ENCODE measurements at places on chromosomes 1 and 21.

DNA sequence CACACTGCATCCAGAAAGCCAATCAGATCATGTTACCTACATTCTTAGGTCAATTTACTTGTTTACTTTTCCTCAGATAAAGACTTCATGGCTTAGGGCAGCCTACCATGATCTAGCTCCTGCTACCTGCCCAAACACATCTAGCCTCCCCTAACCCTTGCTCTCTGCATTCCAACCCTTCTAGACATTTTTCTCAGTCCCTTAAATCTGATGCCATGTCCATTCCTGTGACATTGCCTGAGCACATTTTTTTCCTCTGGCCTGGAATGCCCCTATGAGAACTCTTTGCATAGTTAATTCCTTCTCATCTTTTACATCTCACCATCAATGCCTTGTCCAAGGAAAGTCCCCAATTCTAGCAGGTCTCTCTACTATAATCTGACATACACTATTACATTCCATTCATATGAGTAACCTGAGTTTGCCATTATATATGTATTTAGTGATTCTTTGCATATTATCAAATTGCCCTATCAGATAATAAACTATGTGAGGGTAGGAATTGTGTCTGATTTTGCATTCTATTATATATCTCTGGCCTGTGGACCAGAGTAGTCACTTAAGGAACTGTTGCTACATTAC is 166.9 kb downstream of the COL11A1 start:
- DNase-seq, result no peak

GRCh38 chr1:29324771-29325351 is 88.5 kb downstream of the PTPRU start:
- DNase-seq, result no peak

GRCh38 chr21:30942192-30942591 is 60.8 kb upstream of the KRTAP11-1 start:
- no peak for DNase-seq

DNA sequence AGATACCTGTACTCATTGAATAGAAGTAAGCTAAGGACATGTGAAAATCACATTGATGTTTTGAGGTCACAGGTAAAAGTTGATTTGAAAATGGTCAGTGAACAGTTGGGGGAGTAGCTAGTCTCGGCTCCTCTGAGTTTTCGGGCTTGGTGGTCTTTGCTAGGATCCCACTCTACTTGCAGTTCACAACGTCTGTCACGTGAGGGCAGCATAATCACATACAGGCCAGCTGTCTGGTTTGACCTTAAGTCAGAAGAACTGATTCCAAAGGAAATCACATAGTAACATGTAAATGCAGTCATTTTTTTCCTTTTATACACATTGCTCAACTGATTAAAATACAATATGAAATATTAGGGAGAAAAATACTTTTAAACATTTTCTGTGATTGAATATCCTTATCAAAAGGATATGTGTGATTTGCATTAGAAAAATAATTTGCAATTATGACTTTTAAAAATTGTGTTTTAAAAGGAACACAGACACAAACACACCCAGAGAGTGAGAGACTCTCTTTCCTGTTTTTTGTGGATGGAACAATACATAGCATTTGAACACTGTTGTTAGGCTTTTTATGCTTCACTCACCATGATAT is 21.8 kb upstream of the PDC start:
- DNase-seq, result peak; percentile 44

DNA sequence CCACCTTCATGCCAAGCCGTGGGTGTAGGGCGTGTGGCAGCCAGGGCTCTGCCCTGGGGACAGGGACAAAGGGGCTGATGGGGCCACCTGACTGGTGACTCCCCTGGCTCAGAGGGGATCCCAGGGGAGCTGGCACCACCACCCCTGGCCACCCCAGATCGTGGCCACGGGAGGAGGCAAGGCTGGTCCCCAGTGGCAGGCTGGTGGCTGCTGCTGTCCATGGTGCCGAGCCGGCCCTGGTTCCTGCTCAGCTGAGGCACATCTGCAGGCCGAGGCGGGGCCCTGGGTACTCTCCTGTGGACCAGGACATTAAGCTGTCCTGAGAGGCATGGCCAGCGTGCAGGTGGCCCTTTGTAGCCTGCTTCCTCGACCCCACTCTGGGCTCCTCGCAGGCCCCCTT is 6.5 kb downstream of the PLCH2 start:
- DNase-seq, result no peak

GRCh38 chr1:167881786-167882185 is 32.1 kb downstream of the ADCY10 start:
- no peak for DNase-seq

DNA sequence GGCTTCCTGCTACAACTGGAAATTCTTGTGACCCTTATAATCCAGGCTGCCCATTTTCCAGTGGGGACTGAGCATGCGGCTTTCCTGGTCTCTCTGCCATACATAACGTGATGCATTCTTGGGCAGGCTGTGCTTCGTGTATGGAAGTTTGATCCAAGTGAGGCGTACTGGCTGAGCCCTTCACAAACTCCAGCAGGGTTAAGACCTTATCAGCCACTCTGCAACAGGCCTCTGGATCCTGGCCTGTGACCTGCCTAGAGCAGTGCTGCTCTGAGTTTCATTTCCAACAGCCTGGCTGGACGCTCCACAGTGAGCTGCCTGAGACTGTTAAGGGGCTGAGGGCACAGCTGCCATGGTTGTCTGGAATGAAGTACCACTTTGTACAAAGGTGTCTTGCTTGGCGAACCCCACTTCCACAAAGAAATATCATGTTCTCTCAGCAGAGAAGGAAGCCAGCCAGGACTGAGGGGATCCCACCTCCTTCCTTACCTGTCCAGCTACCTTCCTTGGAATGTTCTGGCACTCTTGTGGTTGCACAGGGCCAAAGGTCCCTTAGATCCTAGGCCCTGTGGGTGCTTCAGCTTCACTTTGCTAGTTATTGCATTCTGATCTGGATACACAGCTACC is 28.5 kb upstream of the XPR1 start:
- no peak for DNase-seq

DNA sequence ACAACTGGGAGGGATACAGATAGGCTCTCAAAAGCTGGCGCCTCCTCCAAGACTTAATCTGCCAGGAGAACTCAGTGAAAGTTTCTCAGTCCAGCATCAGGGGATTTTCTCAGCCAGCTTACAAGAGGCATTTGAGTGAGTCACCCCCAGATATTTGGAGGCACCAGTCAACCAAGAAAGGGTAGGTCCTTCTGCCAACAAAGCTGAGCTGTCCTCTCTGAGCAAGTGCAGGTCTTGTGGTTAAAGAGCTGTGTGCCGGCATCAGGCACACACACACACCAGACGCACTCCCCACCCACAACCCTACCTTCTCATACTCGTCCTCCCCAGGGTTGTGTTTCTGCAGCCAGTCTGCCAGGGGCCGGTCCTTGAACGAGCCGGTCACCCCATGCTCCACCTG is 27.0 kb upstream of the PPP1R15B start:
- DNase-seq, result no peak

DNA sequence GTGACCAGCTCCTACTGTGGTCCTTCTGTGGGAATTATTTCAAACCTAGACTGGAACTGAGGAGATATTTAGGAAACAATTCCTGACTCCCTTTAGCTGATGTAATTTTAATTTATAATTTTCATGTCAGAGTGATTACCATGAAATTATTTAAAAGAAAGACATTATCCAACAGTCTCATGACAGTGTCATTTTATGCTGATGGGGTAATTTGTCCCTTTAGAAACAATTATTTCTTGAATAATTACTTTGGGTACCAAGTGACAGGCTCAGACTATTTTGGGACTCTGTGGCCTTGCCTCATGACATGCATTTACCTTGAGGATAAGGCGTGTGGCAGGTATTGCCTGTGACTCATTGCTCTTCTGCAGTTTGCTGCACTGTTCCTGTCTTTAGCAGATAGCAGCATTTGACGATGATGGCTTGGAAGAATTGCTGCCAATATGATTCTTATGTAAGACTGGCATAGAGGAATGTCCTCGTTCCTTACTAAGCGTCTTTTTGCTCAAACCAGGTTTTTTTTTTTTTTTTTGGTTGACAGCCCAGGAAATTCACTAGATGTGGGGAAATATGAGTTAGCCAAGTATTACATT is 206.0 kb upstream of the HMCN1 start:
- no peak for DNase-seq

- DNase-seq, result no peak
Observed at GRCh38 chr1:33363470-33363861, 42.6 kb upstream of the A3GALT2 start.

- DNase-seq, result no peak
Observed at GRCh38 chr1:28326984-28327383, 1.9 kb upstream of the MED18 start.

GRCh38 chr21:14541841-14542490 is 4.1 kb downstream of the SAMSN1 start:
- DNase-seq, result no peak

- no peak for DNase-seq
Observed at GRCh38 chr1:95578462-95578861, 344.5 kb downstream of the RWDD3 start.

GRCh38 chr1:235683653-235684052 is 34.1 kb upstream of the GNG4 start:
- DNase-seq, result no peak

DNA sequence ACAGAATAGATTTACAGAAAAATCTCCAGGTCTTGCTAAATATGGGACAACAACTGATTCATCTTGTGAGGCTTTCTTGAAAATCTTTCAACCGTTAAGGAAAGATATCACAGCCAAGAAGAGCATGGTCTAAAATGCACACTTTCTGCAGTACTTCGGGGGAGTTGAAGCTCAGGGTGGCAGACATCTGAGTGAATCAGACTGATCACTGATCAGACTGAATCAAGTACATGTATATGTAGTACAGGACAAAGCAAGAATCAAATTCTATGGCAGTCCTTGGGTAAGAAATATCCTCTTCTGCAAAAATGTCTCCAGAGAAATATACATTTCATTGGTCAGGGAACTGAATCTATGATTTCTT is 212.4 kb upstream of the SPAG17 start:
- no peak for DNase-seq

GRCh38 chr1:108503062-108503733 is 53.1 kb downstream of the NBPF6 start:
- DNase-seq, result no peak

- no peak for DNase-seq
Observed at GRCh38 chr1:228283043-228283371, 75.2 kb downstream of the OBSCN start.

DNA sequence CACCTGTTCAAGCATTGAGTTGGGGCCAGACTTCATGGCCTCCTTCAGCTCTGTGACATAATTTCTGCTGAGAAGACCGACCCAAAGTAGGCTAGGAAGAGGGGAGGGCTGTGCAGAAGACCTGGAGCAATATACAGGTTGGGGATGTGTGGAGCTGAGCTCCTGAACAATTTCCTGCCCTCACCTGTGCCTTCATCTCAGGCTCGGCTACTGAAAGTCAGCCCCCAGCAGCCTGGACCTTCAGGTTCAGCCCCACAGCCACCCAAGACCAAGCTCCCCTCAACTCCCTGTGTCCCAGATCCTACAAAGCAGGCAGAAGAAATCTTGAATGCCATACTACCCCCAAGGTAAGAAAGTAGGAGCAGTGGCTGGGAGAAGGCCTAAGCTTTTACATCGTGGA is 662 bp downstream of the DNALI1 start:
- DNase-seq, result no peak

- DNase-seq, result peak; percentile 2
Observed at GRCh38 chr1:111988743-111989453, 570 bp downstream of the KCND3 start.

DNA sequence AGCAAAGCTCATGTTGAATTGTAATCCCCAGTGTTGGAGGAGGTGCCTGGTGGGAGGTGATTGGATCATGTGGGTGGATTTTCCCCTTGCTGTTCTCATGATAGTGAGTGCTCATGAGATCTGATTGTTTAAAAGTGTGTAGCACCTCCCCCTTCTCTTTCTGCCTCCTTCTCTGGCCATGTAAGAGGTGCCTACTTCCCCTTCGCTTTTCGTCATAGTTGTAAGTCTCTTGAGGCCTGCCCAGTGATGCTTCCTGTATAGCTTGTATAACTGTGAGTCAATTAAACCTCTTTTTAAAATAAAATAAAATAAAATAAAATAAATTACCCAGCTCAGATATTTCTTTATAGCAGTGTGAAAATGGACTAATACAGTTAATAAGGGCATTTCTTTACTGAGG is 1025.7 kb downstream of the PLA2G4A start:
- DNase-seq, result no peak

- no peak for DNase-seq
Observed at GRCh38 chr1:17141441-17142197, 22.4 kb upstream of the PADI2 start.

- no peak for DNase-seq
Observed at GRCh38 chr1:185284533-185285276, 32.3 kb downstream of the IVNS1ABP start.

DNA sequence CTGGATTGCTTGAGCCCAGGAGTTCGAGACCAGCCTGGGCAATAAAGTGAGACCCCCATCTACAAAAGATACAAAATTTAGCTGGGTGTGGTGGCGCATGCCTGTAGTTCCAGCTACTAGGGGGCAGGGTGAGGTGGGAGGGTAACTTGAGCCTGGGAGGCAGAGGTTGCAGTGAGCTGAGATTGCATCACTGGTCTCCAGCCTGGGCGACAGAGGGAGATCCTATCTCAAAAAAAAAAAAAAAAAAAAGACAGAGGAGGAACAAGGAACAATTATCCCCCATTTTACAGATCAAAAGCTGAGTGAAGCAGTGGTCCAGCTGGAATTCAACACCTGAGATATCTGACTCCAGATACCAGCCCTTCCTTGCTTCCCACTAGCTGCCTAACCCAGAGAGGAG is 34.8 kb downstream of the L1TD1 start:
- DNase-seq, result no peak

DNA sequence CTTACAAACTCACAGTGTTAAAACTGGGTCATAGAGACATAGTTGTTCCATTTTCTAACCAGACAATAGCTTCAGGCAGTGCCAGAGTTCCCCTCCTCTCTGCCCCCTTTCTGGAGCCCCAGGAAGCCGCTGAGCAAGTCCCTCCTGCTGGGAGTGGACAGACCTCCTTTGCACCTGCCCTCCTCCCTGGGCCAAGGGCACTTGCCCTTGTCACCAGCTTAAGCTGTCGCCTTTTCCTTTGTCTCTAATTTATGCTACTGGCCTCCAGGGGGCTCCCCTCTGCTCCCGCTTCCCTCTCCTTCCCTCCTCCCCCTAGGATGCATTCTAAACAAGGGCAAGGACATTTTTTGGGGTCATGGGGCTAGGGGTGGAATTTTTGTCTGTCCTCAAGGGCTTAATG is 182.4 kb downstream of the MIS18A start:
- no peak for DNase-seq

GRCh38 chr1:61152469-61153105 is 70.2 kb downstream of the NFIA start:
- DNase-seq, result no peak

GRCh38 chr21:18655931-18656330 is 252.3 kb upstream of the TMPRSS15 start:
- no peak for DNase-seq

GRCh38 chr1:62286786-62287224 is 32.4 kb downstream of the KANK4 start:
- no peak for DNase-seq
